ENCODE measurements at places on chromosomes 6 and 20. TPM values are rescaled to one million over a fixed set of nuclear protein-coding genes. Genes with fewer than 3 reads are reported as not detected.

DNA sequence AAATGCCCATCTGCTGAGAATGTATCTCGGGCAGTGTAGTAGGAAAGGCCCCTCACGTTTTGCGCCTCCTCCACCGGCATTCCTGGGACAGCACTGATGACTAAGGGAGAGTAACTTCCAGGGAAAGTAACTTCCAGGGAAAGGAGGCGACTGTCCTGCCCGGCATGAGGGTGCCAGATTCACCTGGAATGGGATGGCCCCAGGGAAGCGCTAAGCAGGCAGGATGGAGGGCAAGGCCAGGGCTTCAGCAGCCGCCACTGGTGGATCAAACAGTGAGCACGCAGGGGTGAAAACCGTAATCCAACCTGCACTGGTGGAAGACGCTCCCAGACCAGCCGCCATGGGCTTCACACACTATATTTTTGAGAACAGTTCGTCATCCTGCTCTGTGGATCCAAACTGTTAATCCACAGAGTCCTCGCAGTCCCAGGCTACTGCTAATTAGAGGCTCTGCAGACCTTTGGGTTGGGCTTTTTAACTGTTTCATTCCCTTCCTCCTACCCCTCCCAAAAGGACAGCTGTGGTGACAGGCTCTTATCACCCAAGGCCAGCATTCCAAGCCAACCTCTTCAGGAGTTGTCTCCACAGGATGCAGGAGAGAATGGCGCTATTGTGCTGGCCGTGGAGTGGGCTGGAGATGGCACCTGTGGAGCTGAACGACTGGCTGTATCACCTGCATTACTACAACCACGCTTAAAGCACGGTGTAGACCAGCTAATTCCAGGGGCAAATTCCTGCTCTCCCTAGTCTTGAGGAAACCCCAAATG lies 178.9 kb downstream of the DLL1 start:
- DNase-seq, result peak; percentile 44

GRCh38 chr6:81998432-81998831 lies 246.0 kb upstream of the TENT5A start:
- DNase-seq, result no peak

DNA sequence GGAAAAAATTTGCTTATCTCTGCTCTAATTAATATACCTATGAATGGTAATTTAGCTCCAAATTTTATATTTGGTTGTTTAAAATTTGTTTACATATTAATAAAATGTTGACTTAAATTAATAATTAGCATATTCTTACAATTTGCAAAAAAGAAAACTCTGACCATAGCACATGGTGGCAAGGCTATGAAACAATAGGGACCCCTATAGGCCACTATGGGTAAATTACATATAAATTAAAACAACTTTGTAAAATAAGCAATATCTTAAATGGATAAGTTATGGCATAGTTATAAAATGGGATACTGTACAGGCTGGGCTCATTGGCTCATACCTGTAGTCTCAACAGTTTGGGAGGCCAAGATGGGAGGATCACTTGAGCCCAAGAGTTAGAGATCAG lies 76.0 kb downstream of the MKKS start:
- no peak for DNase-seq

DNA sequence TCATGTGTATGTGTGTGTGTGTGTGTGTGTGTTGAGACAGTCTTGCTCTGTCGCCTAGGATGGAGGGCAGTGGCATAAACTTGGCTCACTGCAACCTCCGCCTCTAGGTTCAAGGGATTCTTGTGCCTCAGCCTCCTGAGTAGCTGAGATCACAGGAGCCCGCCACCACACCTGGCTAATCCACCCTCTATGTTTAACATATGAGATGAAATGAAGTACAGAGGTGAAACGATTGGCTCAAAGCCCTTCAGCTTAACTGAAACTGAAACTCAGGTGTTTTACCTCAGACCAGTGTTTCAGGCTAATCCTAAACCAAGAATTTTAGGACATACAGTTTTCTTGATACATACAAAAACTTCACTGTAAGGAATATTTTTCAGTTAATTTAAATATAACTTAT lies 167.3 kb downstream of the KCNQ5 start:
- DNase-seq, result no peak

GRCh38 chr6:156865019-156865629 lies 87.9 kb downstream of the ARID1B start:
- DNase-seq, result no peak

DNA sequence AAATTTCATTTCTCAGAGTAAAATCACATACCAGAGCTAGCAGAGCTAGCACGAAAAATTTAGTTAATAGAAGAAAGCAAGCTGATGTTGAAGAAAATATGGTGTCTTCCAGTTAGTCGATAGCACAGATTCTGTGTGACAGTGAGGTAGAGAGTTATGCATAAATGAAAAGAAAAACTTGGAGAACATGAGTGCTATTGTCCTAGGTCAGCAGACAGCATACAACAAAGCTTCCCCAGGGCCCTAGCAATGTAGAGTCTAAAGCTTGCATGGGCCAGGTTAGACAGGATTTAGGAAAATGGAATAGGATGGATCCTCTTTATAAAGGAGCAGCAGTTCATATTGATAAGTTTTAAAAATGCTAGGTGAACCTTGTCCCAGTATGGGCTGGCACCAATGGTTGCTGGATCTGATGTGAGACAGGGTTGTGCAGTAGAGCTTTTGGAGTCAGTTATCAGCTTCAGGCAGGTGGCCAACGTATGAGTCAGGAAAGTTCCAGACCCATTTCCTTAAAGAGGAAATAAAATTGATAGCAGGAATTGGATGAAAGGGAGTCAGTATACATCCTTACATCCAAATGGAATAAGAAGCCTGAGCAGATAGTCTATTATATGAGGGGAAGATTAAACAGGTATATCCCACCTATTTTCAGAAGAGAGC lies 277.2 kb downstream of the FRK start:
- no peak for DNase-seq

DNA sequence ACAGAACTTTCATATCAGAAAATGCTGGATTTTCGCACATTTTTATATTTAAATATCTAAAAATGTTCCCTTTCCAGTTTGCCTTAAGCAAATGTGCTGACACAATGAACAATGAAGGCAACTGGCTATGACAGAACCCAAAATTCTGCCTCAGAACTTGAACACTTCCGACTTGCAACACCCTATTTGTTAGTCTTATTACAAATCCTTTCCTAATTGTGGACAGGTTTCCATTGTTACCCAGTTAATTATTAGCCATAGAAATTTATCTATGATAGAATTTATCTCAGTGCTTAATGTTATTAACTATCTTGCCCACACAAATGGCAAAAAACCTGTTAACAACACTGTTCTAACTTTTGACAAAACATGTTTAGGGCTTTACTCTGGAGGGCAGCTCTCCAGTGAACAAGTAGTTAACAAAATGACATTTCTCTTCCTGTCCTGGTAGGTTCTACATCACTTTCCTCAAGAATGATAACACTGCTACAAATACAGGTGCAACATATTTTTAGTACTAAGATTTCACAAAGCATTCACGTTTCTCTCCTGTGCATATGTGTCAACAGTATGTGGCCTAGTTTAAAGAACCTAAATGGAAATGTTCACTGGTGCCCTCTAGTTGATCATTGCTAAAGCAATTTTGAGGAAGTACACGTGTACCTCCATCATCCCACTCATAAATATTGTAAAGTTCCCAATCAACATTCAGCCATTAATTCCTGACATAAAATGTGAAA lies 58.4 kb downstream of the HIVEP2 start:
- no peak for DNase-seq

- no peak for DNase-seq
Measured at GRCh38 chr6:134727081-134727480, 222.8 kb downstream of the ALDH8A1 start.

GRCh38 chr6:37919417-37920157 lies 100.1 kb downstream of the ZFAND3 start:
- no peak for DNase-seq

- DNase-seq, result no peak
Measured at GRCh38 chr6:5025911-5026819, 22.3 kb upstream of the RPP40 start.

GRCh38 chr6:51619042-51619799 lies 468.2 kb downstream of the PKHD1 start:
- no peak for DNase-seq

Gene WFDC5
- 391 TPM for total RNA-seq

All from suprapubic skin (tissue), 4 donors.